NCI-H2081 (cell line): ENCODE measurements at places on chromosomes 1 and 21.

DNA sequence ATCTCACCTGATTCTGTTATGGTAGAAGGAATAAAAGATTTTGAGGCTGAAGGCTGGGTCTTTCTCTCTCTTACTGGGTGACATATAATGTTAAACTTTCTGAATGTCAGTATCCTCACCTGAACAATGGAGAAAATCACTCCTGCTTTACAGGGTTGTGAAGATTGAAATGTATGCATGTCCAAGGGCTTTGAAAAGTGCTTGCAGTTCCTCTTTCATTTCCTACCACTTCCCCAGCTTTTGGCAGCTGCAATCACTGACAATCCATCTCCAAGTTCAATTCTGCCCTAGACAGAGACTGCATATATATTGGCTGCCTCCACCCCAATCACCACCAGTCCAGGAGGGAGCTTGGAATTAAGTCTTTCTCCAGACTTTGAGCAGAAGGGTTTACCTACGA, 39.8 kb downstream of the FAM78B start:
- DNase-seq = no peak

DNA sequence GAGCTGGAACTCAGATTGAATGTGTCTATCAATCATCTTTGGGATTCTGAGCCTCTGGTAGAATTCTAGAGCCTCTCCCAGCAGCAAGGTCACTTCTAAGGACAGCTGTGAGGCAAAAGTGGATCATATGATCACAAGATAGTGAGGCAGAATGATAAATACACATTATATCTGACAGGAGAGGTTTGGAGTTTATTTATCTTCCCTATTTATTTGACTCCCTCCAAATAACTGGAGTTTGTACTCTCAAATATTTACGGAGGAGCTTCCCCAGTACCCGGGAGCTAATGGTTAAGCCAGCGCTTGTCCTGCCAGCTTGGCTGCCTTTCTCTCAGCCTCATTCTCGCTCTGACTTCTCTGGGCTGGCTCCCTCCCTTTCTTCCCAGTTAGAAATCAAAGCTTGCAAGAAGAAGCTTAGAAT, 2.3 kb downstream of the HMGCS2 start:
- DNase-seq = no peak

GRCh38 chr1:55893155-55893554, 678.0 kb upstream of the USP24 start:
- DNase-seq = peak; percentile 42

DNA sequence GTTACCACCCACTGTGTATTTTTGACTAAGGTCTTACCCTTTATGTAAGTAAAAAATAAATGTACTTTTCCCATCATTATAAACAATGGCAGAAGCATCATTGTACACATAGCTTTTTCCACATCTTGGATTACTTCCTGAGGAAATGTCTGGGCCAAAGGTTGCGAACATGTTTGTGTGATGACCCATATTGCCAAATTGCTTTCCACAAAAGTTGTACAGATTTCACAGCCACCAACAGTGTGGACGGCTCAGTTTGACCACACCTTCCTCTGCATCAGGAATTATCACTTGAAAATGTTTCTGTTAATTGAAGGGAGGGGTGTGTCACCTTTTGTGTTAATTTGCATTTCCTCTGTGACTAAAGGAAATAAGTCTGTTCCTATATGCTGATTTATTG, 25.7 kb downstream of the AKNAD1 start:
- no peak for DNase-seq

DNA sequence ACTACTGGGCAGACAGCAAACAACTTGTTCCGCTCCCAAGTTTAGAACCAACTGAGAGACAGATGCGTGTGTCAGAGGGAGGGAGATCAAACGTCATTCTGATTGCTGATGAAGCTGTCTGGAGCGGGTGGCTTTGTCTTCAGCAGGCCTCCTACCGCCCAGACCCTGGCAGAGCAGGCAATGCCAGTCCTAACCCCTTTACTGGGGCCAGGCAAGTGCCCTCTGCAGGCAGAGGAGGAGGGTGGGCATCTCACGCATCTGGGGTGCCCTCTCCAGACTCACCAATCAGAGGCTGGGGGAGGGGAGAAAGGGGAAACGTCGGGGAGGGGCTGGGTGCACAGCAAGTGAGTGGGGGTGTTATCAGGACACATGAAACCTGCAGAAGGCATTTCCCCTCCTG, 126.6 kb downstream of the ACTL8 start:
- no peak for DNase-seq

DNA sequence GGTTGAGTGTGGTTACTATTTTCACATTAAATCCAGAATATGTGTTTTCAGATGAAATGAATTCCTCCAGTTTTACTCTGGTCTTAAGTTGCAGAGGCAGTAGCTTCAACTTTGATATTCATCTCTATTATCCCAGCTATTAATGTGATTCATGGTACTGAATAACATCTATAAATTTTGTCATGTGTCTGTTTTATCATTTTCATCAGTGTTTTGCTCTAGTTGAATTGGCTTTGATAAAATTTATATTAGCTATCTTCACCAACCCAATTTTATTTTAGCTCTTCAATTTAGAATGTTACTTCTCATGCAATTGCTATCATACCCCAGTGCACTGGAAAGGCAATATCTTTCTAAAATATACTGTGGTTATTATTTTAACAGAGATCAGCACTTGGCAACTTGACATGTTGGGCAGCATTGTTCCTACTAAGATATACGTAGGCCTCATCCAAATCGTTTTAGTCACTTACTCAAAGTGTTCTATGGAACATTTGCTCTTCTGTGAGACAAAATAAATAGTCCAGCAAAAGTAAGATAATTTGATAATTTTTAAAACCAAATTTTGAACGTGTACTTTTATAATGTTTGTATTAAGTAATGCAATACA, 184.3 kb downstream of the NCAM2 start:
- no peak for DNase-seq

GRCh38 chr1:197619008-197619640, 156.2 kb downstream of the DENND1B start:
- peak; percentile 57 for DNase-seq

DNA sequence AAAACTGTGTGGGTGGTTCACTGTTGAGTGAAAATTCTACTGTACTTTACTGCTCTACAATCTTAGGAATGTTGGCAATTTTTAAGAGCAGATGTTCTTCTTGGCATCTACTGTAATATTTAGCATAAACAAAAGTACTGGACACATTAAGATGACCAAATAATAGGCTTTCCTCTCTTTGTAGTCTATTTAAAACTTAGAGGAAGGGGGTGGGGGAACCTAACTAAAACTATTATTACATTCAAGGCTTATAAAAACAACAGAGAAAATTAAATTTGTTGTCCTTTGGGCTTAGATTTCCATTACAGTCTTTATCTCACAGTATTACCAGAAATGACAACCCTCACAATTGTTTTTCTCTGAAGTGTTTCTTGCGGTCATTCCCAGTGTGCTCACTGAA, 181.2 kb downstream of the PLPPR4 start:
- no peak for DNase-seq

DNA sequence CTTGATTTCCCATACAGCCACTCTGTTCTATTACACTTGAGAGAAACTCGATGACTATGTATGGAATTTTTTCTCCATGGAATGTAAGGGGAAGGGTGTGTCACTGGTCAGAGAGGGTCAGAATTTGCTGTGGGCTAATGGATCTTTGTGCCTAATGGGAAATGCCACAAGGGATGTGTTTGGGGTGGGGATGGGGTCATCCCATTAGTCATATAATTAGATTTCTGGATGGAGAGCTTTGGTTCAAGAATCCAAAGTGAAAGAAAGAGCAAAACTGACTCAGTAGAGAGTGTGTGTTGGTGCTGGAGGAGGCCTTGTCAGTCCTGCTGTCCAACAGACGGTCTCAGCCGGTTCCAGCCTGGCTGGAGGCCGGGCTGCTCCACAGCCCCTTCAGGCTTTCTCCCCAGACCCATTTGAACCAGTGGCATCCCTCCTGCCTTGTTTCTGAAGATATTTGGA, 86.4 kb downstream of the LAMC2 start:
- DNase-seq = no peak

GRCh38 chr1:6183520-6183989, 3.4 kb upstream of the CHD5 start:
- DNase-seq = no peak

DNA sequence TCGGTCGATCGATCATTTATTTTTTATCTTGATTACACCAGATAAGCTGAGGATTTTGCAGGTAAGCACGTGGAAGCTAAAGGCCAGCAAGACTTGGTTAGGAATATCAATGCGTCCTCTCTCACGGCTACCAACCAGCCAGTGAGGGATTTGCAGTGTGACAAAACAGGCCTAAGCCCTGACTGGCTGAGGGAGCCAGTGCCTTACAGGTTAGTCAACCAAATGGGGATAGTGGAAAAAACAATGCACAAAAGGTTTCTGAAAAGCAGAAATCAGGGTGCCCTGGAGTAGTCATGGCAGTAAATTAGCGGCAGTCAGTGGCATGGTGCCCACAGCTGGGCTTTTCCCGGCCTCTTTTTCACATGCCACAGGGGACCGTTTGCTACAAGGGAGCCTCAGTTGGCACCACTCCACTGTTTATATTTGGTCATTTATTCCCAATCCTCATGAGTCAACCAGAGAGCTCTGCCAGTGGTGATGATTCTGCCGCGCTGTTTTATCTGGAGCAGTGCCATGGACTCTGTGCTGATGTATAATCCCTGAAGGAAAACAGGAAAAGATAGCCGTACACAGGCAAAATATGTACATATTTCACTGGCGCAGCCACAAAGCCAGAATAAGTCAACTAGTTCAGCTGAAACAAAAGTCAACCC, 167.6 kb downstream of the RHOU start:
- DNase-seq = peak; percentile 93

DNA sequence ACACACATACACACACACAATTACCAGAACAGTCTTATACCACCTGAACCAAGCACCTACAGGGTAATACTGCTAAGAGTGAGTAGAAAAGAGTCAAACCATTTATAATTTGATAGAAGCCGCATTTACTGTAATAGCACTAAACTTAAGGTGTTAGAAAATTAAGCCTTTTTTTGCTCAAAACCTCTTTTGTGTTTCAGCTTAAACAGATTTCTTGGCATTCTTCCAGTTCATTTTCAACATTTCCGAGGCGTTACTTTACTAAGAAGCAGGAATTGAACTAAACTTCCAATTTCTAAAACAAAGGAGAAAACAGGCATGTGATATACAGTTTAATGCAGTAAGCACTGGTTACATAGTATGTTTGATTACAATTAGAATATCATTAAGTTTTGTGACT, 387.2 kb downstream of the NCAM2 start:
- DNase-seq = no peak

- DNase-seq = peak; percentile 27
Measured at GRCh38 chr1:6832531-6833188, 47.4 kb downstream of the CAMTA1 start.

DNA sequence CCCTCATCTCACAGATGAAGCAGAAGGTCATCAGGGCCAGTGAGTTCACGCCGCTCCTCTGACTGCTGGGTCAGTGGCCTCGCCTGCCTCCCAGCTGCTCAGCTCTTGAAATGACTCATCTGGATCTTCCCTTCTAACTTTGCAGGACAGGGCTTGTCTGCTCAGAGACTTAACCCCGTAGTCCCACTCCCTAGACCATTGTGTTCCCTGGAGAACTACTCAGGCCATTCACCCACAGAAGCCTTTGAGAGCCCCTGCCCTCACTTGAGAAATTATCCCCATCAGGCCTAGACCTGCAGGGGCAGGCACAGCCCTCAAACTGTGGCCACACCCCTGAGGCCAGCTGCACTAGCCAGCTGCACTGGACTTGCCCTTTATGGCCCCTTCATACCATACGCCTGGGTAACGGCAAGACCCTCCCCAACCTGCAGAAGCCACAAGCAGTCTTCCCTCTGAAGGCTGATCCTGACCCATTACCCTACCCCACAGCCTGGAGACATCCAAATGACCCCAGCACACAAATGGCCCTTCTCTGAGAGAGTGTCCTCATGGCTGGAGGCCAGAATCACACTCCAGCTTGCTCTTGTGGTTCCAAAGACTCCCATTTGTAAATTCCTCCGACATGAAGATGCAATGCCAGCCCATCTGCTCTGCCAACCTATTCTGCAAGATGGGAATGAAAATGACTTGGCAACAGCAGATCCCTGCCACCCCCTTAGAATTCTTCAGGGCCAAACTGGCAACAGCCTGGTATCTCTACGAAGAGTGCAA, 33.2 kb downstream of the RCSD1 start:
- DNase-seq = no peak

DNA sequence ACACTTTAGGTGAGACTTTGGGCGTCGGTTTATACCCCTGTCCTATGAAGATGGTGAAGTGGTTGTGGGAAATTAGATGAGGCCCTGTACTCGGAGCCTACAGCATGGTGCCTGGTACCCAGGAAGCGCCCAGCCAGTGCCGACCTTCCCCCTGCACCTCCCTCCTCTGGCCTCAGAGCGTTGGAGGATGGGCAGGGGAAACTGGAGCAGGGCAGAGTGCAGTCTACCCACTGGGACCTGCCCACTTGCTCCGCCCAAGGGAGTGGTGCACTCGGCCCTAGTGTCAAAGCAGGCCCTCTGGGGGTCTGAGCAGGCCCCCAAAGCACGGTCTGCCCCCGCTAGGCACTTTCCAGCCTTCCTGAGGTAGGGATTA, 13.0 kb upstream of the TTC22 start:
- DNase-seq = no peak

- no peak for DNase-seq
Measured at GRCh38 chr21:36092681-36093080, 22.9 kb downstream of the CBR1 start.

DNA sequence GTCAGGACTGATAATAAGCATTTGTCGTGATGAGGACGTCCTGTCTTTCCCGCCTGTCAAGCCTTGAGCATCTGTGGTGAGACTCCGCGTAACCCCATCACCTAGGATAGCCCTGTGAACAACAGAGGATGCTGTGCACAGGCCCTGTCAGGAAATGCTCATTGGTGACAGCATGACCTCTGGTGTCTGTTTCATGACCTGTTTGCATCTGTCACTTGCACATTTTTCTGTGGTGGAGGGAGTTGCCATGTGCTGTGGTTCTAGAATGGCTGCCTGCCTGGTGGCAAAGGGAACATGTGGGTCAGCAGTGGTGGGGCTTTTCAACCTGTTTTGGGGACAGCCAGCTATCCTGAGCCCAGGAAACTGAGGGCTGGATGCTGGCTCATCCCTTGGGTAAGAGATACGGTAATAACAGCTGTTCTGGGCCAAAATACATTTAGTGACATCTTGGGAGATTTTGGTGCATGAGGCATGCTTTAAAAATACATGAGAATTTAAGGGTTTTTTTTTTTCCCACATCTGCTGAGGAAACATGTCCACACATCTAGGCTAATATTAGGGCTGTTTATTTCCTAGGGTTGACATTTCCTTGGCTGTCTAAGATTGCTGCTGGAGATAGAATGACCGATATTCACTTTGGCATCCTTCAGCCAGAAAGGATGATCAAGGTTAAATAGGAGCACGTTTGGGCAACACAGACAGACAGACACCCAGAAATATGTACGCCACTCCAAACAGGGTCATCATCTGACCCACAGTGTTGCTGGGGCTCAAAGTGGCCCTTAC, 52.9 kb downstream of the KCNC4 start:
- no peak for DNase-seq

DNA sequence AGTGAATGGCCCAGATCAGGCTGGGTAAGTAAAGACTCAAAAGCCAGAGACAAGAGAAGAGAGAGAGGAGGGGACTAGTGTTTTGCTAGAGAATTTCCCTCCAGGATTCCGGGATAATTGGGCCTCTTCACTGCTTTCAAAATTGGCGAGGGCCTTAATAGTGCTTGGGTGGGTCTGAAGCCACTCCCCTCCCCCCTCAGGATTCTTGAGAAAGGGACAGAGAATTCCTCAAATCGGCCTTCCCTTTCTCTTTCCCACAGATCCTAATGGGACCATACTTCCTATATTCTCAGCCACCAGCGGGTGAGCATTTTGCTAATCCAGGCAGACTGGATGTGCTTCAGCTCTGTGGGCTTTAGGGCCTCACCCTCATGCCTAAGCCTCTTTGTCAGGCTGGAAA, 11.9 kb downstream of the SFN start:
- no peak for DNase-seq
